Spleen (tissue), 13 donors: ENCODE measurements at places on chromosomes 1 and 21. TPM values are rescaled to one million over a fixed set of nuclear protein-coding genes. Genes with fewer than 3 reads are reported as not detected.

GRCh38 chr1:27100335-27101053 lies 54.4 kb downstream of the SLC9A1 start:
- no peak for DNase-seq
- peaks cover 17% of the 10 kb centered on the region for H3K4me1 ChIP-seq
- H3K36me3 ChIP-seq = peaks cover 67% of the 10 kb centered on the region
- H3K27ac ChIP-seq = peak overlapping the region; percentile 59

Gene TP53BP2
- total RNA-seq = 46.5 TPM

Gene PODN
- total RNA-seq = 2.5 TPM

Gene LCE1F
- not detected for total RNA-seq

Gene HUNK
- total RNA-seq = not detected

Gene BRDT
- total RNA-seq = 0.43 TPM

Gene RAD54L
- total RNA-seq = 2.4 TPM

Gene KRTAP7-1
- not detected for total RNA-seq

Gene ACKR1
- 111 TPM for total RNA-seq

GRCh38 chr1:170670802-170671628 lies 7.1 kb downstream of the PRRX1 start:
- no peak overlapping the region for H3K4me3 ChIP-seq
- peaks cover 94% of the 10 kb centered on the region for H3K27me3 ChIP-seq
- H3K27ac ChIP-seq = no peak overlapping the region
- DNase-seq = no peak
- no peaks in the 10 kb centered on the region for H3K36me3 ChIP-seq
- H3K4me1 ChIP-seq = no peaks in the 10 kb centered on the region

GRCh38 chr1:156705321-156705917 lies at the start of gene CRABP2:
Gene CRABP2, minus strand, starts transcription at chr1:156705583. Its CDS starts 137 bp downstream, at chr1:156705446.
- DNase-seq = peak; percentile 78
- H3K27me3 ChIP-seq = peaks cover 64% of the 10 kb centered on the region
- H3K36me3 ChIP-seq = no peaks in the 10 kb centered on the region
- peaks cover 24% of the 10 kb centered on the region for H3K4me1 ChIP-seq
- H3K27ac ChIP-seq = peak within 1 kb of the TSS; percentile 20

DNA sequence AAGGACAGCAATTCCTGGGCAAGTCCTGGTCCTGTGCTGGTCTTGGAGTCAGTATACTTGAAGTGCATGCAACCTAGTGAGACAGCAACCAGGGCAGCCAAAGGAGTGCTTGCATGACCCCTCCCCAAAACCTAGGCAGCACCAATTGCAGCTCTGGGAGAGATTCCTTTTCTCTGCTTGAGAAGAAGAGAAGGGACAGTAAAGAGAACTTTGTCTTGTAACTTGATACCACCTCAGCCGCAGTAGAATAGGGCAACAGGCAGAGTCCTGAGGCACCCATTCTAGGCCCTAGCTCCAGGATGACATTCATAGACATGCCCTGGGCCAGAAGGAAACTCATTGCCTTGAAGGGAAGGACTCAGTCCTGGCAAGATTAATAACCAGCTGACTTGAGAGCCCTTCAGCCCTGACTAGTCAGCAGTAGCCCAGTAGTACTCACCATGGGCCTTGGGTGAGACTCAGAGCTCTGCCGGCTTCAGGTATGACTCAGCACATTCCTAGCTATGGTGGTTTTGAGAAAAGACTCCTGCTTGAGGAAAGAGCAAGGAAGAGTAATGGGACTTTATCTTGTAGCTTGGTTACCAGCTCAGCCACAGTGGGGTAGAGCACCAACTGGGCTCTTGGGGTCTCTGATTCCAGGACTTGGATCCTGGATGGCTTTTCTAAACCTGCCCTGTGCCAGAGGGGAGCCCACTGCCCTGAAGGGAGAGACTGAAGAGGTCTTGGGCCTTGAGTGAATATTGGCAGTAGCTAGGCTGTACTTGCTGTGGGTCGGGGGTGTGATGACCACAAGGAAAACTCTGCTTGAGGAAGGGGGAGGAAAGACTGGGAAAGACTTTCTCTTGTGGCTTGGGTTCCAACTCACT lies 51.7 kb upstream of the ACADM start:
- H3K4me3 ChIP-seq = no peak overlapping the region
- no peak overlapping the region for H3K27ac ChIP-seq
- H3K4me1 ChIP-seq = no peaks in the 10 kb centered on the region
- H3K36me3 ChIP-seq = no peaks in the 10 kb centered on the region
- DNase-seq = no peak

DNA sequence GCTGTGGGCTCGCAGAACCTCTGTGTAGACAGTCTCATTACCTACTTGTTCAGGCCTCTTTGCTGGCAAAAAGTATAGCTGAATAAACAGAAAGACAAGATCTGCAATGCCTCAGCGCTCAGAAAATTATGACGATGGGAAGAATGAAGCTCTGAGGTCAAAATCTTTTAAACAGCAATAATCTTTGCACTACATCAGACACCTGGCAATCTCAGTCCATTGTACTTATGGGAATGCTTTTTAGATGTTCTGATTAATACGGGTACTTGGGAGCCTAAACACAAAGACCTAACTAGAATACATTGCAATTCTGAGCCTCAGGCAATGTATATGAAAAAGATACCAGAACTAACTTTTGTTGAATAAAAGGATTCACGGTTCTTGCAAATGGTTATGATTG lies 410.7 kb downstream of the SMYD3 start:
- H3K27ac ChIP-seq = no peak overlapping the region
- no peaks in the 10 kb centered on the region for H3K27me3 ChIP-seq
- no peaks in the 10 kb centered on the region for H3K36me3 ChIP-seq
- no peak for DNase-seq

DNA sequence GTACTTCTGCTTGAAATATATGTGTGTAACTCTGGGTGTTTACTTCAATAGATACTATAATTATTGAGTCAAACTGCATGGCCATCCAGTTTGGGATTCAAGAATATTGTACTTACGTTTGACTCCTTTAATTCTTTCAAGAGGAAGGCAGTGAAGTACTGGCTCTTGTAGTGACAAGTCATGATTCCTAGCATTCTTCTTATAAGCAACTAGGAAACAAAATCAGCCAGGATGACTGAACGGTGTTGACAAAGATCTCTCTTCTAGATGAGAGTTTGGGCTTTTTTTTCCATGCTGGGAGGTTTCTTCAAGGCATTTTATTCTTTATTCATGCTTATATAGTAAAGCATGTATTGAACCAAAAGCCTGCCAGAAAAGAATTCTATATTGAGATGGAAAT lies 58.3 kb downstream of the CLEC20A start:
- no peak overlapping the region for H3K27ac ChIP-seq
- no peaks in the 10 kb centered on the region for H3K36me3 ChIP-seq
- no peak for DNase-seq
- no peaks in the 10 kb centered on the region for H3K27me3 ChIP-seq
- H3K4me3 ChIP-seq = no peak overlapping the region

DNA sequence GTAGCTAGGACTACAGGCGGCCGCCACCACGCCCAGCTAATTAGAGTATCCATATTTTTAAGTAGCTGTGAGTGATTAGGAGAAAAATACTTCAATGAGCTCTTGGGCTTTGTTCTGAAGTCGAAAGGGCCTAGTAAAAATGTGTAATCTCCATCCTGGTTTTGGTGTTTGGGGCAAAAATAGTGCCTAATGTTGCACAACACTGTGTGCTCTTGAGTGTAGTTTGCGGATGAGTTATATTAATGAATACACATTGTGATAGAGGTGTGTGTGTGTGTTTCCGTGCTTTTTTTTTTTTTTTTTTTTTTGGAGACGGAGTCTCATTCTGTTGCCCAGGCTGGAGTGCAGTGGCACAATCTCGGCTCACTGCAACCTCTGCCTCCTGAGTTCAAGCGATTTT lies 6.3 kb upstream of the ARID1A start:
- no peak for DNase-seq
- H3K36me3 ChIP-seq = no peaks in the 10 kb centered on the region
- no peak overlapping the region for H3K4me3 ChIP-seq
- H3K4me1 ChIP-seq = peaks cover 12% of the 10 kb centered on the region
- no peaks in the 10 kb centered on the region for H3K27me3 ChIP-seq
- H3K27ac ChIP-seq = peak overlapping the region; percentile 97

Gene CRABP2
- total RNA-seq = 4.0 TPM

- H3K36me3 ChIP-seq = no peaks in the 10 kb centered on the region
- no peak overlapping the region for H3K4me3 ChIP-seq
- H3K27ac ChIP-seq = no peak overlapping the region
- H3K27me3 ChIP-seq = no peaks in the 10 kb centered on the region
- no peaks in the 10 kb centered on the region for H3K4me1 ChIP-seq
- no peak for DNase-seq
These were observed 124.7 kb downstream of the PCBP3 start for GRCh38 chr21:45768011-45768739.

GRCh38 chr1:16913181-16913832 lies 8.4 kb upstream of the CROCC start:
- peak overlapping the region; percentile 92 for H3K4me3 ChIP-seq
- H3K4me1 ChIP-seq = peaks cover 36% of the 10 kb centered on the region
- H3K36me3 ChIP-seq = no peaks in the 10 kb centered on the region

Gene RNF115
- total RNA-seq = 12.0 TPM

Gene MAP1LC3C
- not detected for total RNA-seq

Gene IVNS1ABP
- 123 TPM for total RNA-seq

DNA sequence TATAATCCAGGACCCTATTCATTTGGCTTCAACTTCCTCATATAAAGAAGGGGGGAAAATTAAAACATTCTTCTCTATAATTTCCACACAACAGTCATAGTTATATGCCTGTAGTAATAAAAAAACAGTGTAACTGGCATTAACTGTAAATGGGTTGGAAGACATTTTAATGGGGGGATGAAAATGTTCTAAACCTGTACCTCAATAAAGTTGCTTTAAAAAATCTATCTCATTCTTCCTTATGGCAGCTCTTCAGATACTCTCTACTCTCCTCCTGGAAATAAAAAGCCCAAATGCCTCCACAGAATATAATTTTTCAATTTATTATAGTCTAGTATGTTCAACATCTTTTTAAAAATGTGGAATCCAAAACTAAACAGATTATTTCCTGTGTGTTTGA lies 2.6 kb downstream of the LRRIQ3 start:
- DNase-seq = no peak
- no peak overlapping the region for H3K4me3 ChIP-seq
- H3K4me1 ChIP-seq = peaks cover 17% of the 10 kb centered on the region
- no peak overlapping the region for H3K27ac ChIP-seq
- no peaks in the 10 kb centered on the region for H3K36me3 ChIP-seq
- H3K27me3 ChIP-seq = no peaks in the 10 kb centered on the region

GRCh38 chr1:15757016-15757543 lies 1.5 kb upstream of the FBLIM1 start:
- DNase-seq = no peak
- no peak overlapping the region for H3K27ac ChIP-seq
- no peak overlapping the region for H3K4me3 ChIP-seq
- peaks cover 60% of the 10 kb centered on the region for H3K4me1 ChIP-seq
- no peaks in the 10 kb centered on the region for H3K36me3 ChIP-seq

Gene SPRR2A
- total RNA-seq = not detected

Gene ALDH4A1
- total RNA-seq = 11.2 TPM

Gene FAF1
- total RNA-seq = 43.9 TPM

DNA sequence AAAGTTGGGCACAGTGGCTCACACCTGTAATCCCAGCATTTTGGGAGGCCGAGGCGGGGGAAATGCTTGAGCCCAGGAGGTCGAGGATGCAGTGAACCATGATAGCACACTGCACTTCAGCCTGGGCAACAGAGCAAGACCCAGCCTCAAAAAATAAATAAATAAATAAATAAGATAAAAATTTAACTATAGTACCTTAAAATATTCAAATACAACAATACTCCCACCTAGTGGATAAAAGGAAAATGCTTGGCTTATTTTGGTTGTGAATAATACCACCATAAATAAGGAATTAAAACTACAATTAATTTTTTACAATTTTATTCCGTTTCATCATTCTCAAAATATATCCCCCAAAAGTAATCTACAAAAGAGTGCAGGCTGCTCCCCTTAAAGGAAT lies 8.1 kb downstream of the PSMG1 start:
- H3K27me3 ChIP-seq = no peaks in the 10 kb centered on the region
- no peak overlapping the region for H3K27ac ChIP-seq
- no peak for DNase-seq

Gene CFHR3
- total RNA-seq = 0.77 TPM

Gene MANEAL
- total RNA-seq = 2.2 TPM

Gene USH2A
- not detected for total RNA-seq

DNA sequence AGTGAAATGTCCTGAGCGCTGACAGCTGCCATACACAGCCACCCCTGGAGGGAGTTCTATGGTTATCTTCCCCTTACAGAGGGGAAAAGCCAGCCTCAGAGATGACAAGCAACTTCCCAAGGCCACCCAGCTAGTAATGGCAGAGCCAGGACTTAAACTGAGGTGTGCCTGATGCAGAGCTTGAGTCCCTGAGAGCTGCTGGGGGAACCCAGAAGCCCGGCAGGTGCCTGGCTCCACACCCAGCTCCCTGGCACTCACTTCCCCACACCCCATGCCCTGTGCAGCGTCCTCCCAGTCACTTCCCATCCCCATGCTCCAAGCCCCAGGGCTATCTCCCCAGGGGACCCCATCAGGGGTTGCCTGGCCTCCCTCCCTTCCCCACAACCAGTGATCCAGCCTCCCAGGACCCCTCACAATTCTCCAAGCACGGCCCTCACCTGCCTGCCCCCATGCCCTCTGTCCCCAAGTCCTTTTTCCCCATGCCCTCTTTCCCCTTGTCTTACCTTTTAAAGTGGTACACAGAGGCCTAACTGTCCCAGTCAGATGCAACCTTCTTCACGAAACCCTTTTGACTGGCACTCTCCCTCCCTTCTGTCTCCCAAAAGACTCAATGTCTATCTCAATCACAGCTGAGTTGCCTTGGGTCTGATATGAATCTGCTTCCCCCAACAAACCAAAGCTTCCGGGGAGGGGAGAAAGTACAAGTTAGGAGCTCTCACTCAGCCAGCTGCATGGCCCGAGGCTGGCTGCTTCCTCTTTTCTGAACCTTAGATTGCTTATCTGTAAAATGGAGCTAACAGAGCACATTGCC lies 39.8 kb upstream of the LRP8 start:
- no peaks in the 10 kb centered on the region for H3K36me3 ChIP-seq
- H3K27ac ChIP-seq = peak overlapping the region; percentile 82
- peaks cover 35% of the 10 kb centered on the region for H3K4me1 ChIP-seq
- no peaks in the 10 kb centered on the region for H3K27me3 ChIP-seq
- peak; percentile 80 for DNase-seq

Gene CHI3L2
- 35.1 TPM for total RNA-seq

GRCh38 chr1:85048296-85049064 lies at the start of gene MCOLN3:
Gene MCOLN3, minus strand, starts transcription at chr1:85048500. Its CDS starts 3,140 bp downstream, at chr1:85045360.
- peaks cover 18% of the 10 kb centered on the region for H3K27me3 ChIP-seq
- H3K4me3 ChIP-seq = peak within 1 kb of the TSS; percentile 52
- H3K36me3 ChIP-seq = no peaks in the 10 kb centered on the region
- no peak within 1 kb of the TSS for H3K27ac ChIP-seq

Gene DNALI1
- total RNA-seq = 1.7 TPM

DNA sequence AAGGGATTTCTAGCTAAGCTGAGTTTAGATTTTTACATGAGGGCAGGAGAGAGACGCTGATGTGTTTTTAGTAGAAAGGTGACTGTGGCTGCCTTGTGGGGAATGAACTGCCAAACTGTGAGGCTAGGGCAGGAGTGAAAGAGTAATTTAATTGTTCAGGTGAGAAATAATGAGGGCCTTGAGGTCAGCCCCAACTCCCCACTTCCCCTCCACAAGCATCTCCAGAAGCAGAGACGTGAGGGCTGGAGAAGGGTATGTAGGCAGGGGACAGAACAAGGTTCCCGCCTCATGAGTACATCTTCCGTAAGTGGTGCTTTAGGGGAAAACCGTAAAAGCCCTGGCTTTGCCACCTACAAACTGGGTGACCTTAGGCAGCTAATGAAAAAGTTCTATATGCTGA lies 70.8 kb downstream of the WARS2 start:
- H3K27ac ChIP-seq = no peak overlapping the region
- H3K4me3 ChIP-seq = no peak overlapping the region
- no peaks in the 10 kb centered on the region for H3K36me3 ChIP-seq
- DNase-seq = no peak

- H3K4me3 ChIP-seq = peak overlapping the region; percentile 96
- DNase-seq = no peak
These were observed 1.7 kb downstream of the RLF start for GRCh38 chr1:40162753-40163441.
